Stimulated activated CD4-positive, alpha-beta T cell treated with anti-CD3 and anti-CD28 coated beads, TNF-alpha, amount 100 ng/mL, for 48 hours (primary cell): ENCODE measurements at places on chromosomes 16 and 17.

DNA sequence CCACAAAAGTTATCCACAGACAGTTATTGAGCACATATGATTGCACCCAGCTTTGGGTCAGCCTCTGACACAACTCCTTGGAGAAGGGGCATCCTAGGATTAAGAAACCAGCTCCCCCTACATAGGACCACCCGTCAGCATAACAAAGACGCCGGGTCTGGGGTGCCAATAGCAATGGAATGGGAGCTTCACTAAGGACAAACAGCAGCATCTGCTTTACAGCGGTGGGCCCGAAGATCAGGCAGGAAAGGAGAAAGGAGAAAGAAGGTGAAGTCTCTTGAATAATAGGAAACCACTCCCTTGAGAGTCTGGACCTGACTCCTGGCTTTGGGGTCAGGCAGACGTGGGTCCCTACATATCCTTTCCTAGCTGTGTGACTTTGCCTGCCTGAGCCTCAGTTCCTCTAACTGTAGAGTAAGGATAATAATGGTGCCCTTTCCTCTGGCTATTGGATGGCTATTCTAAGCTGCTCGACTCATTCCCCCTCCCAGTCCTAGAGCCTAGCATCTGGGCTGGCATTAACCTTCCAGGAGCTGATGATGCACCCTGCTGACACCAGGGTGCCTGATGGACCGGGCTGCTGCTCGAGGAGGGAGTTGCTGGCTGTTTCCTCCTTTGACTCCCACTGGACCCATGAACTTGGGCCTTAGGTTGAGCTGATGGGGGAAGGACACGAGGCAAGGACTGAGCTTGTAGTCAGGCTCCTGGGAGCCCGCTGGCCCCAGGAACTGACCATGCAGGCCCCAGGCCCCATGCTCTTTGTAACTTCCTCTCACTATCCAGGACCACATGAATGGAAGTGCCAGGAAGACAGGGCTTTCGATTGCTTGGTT lies 94.2 kb downstream of the C16orf78 start:
- no peak for DNase-seq

DNA sequence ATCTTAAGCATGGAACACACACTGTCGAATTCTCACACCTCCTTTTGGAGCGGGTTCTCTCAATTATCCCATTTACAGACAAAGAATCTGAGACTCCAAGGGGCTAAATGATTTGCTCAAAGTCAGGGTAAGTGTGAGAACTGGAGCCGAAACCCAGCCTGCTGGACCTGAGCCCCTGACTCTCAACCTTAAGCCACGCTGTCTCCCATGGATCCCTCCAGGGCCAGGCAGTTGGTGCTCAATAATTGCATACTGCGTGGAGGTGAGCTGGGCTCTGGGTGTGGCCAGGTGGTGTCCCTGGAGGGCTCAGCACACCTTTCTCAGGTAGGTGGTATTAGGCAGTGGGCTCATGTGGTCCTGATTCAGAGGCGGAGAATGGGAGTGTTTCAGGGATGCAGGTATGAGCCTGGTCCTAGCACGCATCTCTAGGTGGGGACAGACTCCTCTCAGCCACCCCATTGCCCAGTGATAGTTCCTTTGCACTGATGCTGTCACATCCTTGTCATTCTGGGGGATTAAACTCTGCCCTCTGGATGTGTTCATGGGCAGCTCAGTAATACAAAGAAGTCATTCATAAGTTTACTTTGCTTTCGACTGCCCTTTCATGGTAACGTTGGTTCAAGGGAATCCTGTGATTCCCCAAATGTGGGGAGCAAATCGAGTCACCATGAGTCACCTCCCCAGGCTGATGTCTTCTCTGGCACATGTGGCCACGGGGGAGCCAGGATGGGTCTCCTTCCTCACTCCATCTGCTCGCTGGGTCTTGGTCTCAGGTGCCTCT lies 399.5 kb upstream of the TNRC6C start:
- no peak for DNase-seq

GRCh38 chr17:33099252-33099651 lies 107.6 kb downstream of the SPACA3 start:
- DNase-seq, result no peak

- no peak for DNase-seq
These were observed 40.8 kb downstream of the METRNL start for GRCh38 chr17:83119987-83120864.

- DNase-seq, result no peak
These were observed 1.7 kb downstream of the RPH3AL start for GRCh38 chr17:350706-351448.
